ENCODE measurements at places on chromosomes 11 and 22.

DNA sequence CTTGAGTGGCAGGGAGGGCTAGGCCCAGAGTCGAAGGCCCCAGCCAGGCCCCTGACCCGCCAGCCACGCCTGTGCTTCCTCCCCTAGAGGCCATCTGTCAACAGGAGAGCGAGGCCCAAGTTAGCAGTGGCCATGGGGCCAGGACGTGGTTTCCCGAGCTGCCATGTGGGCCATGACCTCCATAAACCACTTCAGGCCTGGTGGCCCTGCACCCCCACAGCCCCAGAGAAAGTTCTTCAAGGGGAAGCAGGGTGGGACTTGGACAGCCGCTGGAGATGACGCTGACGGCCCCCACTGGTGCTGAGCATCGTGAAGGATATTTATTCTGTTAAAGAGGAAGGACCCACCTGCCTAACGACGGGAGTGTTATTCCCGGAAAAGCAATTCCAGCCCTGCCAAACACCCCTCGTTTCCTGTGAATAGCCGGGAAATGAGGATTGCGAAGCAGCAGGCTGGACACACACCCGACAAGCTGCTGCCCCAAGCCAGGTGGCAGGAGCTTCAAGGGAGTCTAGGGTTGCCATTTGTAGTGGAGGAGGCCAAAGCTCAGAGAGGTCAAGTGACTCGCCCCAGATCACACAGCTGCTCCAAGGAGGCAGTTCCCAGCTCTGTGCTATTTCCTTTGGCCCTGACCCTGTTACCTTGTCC lies 12.8 kb downstream of the PRR5 start:
- DNase-seq: no peak

- no peak for DNase-seq
These were observed 2.0 kb downstream of the SCARF2 start for GRCh38 chr22:20435436-20436306.

DNA sequence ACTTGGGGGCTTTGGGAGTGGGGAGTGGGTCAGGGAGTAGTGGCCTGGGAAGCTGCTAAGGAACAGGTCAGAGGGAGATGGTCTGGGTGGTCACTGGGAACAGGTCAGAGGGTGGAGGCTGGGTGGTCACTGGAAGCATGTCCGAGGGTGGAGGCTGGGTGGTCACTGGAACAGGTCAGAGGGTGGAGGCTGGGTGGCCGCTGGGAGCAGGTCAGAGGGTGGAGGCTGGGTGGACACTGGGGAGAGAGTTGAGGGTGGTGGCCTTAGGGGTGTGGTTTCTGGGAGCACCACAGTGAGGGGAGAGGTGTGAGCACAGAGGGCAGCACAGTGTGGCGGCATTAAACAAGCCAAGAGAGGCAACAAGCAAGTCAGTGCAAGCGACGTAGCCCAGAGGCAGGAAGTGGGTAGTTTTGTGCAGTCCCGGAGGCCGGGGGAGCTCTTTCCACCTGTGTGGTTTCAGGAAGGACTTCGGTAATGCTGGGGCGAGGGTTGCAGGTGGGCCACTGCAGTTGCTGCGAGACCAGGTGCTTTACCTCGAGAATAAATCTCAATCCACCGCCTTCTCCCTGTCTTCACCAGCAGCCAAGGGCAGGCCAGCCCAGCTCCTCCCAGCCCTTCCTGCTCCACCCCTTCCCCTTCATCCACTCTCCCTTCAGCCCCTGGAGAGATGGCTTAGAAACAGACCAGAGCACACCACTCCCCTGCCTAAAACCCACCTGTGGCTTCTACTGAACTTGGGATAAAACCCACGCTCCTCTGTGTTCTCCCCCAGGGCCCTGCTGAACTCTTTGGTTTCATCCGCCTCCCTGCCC lies 3.2 kb upstream of the CACNA1I start:
- no peak for DNase-seq

GRCh38 chr11:41201156-41201555 lies 258.3 kb downstream of the LRRC4C start:
- no peak for DNase-seq

DNA sequence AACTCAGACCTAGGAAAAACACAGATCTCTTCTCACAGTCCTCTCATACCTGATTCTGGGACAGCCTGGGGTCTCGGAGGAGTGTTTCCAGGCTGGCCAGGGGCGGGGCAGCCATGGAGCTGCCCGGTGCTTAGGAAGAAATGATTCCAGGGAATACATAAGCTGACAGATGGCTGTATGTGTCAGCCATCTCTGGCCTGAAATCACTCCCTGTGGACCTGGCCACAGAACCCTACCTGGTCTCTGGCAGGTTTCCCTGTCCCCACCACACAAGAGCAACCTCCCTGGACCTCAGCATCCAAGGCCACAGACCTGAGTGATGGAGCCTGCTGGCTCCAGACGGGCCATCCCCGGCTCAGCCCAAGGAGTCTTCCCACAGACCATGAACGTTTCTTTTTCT lies 10.0 kb downstream of the GGA1 start:
- DNase-seq: no peak

GRCh38 chr22:49502126-49502826 lies 325.4 kb downstream of the BRD1 start:
- DNase-seq: no peak

DNA sequence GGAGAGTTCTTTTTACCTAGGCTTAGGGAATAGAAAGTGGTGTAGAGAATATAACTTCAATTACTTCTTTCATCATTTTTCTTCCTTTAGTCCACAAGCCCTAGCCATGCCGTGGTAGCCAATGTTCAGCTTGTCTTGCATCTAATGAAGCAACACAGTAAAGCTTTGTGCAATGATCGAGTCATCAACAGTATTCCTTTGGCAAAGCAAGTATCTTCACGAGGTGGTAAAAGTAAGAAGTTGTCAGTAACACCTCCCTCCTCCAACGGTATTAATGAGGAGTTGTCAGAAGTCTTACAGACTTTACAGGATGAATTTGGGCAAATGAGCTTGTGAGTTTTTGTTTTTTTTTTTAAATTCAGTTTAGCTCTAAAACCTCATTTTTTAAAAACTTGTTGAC lies 37.4 kb downstream of the CEP57 start:
- DNase-seq: no peak

- no peak for DNase-seq
These were observed 172.1 kb upstream of the SYT13 start for GRCh38 chr11:45458269-45458668.

DNA sequence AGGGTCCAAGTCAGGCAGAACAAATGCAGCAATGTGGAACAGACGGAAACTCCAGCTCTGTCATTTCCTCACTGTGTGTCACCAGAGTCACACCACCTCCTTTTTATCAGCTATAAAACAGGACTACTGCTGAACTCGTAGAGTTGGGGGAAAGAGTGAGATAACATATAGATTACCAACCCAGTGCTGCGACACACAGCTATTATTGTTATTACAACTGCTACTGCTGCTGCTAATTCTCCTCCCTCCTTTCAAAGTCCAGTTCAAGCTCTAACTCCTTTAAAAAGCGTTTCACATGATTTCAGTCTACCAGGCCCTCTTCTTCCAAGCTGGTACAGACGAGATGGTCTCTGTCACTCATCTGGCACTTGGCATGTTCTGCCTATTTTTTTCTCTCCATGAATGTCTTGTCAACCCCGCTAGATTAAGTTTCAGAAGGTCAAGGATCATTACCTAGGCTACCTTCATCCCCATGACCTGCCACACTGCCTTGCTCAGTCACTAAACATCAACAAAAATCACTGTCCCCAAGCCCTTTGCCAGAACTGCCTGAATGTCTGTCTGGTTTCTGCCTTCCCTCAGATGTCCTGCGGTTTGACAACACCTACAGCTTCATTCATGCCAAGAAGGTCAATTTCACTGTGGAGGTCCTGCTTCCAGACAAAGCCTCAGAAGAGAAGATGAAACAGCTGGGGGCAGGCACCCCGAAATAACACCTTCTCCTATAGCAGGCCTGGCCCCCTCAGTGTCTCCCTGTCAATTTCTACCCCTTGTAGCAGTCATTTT lies 3.7 kb upstream of the MTFP1 start:
- DNase-seq: no peak

DNA sequence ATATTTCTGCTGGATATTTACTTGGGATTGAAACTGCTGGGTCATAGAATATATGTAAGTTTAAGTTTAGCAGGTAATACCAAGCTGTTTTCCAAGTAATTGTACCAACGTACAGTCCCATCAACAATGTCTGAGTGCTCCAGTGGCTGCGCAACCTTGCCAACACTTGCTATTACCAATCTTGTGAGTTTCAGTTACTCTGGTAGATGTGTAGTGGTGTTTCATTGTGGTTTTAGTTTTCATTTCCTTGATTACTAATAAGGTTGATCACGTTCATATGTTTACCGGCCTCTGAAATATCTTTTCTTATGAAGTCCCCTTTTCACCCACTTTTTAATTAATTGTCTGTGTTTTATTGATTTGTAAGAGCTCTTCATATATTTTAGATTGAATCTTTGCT lies 370.6 kb upstream of the CADM1 start:
- no peak for DNase-seq

DNA sequence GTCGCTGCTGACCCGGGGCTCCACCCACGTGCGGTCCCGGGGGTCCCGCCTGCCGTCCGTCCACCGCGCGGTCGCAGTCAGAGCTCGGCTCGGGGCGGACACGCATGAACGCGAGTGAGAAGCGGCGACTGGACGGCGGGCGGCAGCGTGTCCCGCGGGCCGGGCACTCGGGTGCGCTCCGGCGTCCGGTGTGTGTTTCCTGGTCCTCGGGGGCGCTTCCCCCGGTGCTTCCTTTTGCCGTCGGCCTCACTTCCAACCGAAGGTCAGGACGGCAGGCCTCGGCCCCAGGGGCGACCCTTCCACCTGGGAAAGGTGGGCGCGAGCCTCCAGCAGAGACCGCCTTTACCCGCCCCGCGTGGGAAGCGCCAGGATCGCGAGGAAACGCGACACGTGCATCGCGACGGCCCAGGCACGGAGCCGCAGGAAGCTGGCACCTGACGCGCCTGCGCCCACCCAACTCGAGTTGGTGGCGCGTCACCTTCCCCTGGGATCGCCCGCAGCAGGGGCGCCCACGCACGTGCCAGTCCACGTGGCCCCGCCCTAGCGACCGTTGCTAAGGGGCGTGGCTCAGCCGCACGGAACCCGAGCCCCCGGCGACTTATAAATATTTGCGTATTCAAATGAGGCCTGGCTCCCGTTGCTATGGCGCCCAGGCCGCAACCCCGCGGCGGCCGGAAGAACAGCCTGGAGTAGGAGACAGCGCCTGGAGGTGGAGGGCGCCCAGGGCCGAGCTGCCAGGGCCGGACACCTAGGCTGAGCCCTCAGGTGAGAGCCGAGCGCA lies at the start of gene LRRC56:
Gene LRRC56 (plus strand): TSS at position 687 of the 781 bp plus-strand sequence. CDS start 3,158 bp downstream, outside the sequence.
- peak; percentile 89 for DNase-seq

- DNase-seq: no peak
These were observed 805.5 kb upstream of the ARHGAP42 start for GRCh38 chr11:99881610-99882009.

GRCh38 chr11:26950260-26950719 lies 43.6 kb upstream of the FIBIN start:
- no peak for DNase-seq

GRCh38 chr22:44823806-44824205 lies 71.4 kb downstream of the ARHGAP8 start:
- DNase-seq: no peak

GRCh38 chr22:38549101-38549894 lies 20.7 kb downstream of the DMC1 start:
- DNase-seq: no peak
